ENCODE measurements at places on chromosomes 6 and 20.

GRCh38 chr20:41983159-41983558 is 365.0 kb upstream of the CHD6 start:
- DNase-seq, result no peak

DNA sequence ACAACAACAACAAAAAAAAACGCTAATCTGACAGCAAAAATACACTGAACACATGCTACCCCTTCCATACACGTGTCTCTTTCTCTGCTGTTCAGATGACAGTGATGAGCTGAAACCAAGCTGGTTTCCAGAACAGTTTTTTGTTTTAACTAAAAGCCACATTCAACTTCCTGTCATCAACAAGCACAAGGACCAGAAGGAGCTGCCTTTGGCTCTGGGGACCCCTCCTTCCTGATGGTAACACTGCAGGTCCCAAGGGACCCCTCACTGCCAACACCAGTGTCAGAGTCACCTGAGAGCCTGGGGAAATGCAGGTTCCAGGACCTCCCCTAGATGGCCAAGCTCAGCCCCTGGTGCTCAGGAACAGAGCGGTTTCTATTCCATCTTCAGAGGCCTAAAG is 6.0 kb downstream of the CST7 start:
- DNase-seq, result no peak

GRCh38 chr20:62878244-62879038 is 16.8 kb upstream of the TCFL5 start:
- no peak for DNase-seq

DNA sequence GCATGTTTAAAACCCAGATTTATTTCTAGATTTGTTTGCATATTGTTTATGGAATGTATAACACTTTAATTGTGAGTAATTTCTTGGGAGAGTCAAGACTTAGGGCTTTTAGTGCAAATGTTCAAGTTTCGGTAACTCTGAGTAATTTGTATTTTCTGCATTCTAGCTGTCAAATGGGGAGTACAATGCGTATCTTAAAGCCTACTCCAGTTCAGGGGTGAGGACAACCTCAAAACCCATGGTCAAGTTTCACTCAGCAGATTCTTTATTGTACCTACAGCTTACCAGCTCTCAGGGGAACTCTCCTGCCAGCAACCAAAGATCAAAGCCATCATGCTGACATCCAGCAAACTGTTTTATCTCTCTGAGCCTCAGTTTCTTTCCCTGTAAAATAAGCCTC is 458.6 kb upstream of the JARID2 start:
- DNase-seq, result no peak

GRCh38 chr6:37491171-37491829 is 8.4 kb downstream of the CCDC167 start:
- DNase-seq, result no peak

DNA sequence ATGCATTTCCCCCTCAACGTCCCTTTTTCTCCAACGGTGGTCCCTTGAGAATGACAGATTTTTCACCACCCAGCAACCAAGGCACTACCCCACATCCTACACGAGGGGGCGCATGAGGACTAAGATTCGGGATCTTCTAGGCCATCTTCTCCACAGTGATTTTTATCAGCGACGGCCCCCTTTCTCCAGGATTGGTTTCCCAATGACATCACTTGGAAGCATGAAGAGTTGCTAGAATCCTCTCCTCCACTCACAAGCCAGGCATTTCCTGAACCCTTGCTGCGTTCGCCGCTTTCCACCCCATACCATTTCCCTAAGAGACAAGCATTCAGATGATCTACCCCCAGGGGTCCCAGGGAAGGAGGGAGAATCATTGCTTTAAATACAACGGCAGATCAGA is 252.0 kb downstream of the HIVEP2 start:
- DNase-seq, result peak; percentile 64

DNA sequence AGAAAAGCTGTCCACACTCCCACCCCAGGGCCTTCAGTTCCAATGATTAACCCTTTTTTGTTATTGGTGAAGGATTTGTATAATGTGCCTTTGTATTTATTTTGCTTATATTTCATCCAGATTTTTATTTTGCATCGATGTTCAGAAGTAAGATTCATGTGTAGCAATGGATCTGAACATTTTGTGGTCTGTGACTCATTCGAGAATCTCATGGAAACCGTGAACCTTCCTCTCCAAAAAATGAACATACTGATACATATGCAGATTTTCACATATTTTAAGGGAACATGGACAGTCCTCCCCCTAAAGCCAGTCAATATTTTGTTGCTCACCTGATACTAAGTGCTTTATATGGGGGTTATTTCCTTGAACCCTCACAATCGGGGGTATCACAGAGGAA is 421.8 kb upstream of the SOX4 start:
- no peak for DNase-seq

DNA sequence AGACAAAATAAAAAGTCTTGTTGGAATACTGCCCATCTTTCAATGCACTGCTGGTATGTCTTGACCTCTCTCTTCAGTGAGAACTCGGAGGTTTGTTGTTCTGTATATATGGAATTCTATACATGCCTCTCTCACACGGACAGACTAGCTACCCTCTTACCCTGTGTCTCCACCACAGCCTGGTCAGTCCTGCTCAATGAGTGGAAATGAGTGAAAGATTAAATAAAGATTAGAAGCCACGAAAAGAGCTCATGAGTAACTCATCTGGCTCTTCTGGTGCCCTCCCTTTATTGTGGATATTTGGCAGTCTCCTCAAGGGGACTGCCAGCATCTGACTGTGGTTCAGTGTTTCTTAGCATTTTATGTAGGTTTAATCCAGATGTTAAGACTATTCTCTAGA is 262.8 kb upstream of the MAP3K7 start:
- DNase-seq, result no peak

DNA sequence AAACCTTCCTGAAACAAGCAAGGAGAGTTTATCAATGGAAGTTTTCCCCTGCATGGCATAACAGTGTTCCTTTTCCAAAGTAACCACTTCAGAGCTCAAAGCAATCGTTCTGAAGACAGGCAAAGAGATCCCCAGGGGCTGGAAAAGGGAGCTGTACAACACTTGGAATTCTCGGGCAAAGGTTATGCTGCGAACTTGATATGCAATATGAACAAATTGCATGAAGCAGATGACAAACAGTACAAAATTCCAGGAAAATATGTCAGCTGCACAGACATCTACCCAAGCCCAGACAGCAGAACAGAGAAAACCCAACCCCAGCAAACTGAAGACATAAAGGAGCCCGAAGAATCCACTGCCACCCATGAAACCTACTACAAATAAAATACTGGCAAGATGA is 18.4 kb downstream of the POPDC3 start:
- no peak for DNase-seq

DNA sequence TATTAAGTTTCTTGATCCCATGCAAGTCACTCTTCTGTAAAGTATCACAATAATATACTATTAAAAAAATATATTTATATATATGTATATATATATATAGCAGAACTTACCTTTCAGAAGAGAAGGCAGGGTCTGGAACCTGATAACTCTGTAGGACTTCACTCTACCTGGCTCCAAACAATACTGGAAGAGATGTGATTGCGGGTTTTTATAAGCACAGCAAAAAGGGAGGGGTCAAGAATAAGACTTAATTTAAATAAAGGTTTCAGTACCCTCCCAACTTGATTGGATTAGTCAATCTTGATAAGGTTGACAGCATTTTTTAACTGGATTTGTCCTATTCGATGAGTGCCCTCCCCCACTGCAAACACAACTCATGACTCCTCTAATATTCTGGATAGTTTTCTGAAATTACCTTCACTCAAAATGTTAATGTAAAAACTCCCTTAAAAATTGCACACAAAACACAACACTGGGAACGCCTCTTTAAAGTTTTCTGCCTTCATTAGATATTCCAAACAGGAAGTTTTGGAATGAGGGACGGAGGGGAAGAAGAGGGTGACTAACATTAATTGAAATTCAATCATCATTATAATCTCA is 4.0 kb upstream of the ZNF217 start:
- DNase-seq, result no peak

DNA sequence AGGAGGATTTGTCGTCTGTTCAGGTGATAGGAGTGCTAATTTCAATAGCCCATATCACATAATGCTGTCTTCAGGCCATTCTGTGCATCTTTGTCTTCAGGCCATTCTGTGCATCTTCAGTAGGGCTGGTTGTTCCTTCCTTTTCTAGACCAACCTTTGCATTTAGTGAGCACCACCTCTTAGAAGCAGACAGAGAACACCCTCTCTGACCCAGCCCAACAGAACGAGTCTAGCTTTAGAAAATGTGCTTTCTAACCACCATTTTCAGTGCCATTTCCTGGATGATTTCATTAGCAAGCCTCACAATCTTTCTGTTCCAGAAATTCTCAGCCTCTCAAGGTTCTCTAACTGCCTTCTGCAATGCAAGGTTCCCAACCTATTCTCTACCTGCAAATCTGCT is 215.3 kb upstream of the KCNQ5 start:
- DNase-seq, result no peak

- DNase-seq, result no peak
These were observed 855.8 kb upstream of the CITED2 start for GRCh38 chr6:140230282-140230681.

DNA sequence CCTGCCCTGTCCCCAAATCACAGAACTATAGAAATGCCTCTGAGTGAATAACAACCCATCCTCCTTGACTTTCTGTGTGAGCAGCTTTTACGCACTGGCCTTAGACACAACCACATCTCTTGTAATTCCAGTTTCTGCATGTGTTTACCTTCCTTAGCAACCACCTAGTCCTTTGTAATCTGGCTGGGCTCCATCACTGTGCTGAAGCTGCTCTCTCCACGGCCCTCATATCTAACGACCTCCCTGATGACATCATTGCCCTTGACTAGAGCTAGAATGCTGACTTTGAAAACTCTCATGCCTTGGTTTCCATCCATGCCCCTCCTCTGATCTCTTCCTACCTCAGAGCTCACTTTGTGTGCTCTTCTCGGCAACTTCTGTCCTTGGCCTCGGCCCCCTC is 30.5 kb upstream of the GLP1R start:
- DNase-seq, result no peak

DNA sequence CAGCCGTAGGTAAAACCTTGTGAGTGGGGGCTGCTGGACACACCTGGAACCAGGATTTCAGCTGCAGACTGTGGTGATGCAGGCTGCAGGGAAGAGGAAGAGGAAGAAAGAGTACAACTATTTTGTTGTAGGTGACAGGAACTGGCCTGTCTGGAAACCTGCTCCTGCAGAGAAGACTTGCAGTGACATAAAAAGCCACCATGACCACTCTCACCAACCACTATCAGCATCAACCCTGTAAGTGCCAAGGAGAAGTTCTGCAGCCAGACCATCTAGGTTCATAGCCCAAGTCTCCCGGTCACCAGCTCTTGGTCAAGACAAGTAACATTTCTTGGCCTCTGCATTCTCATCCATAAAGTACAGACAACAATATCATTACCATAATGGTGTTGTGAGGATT is 91.2 kb downstream of the PREX1 start:
- no peak for DNase-seq

- no peak for DNase-seq
These were observed 90.9 kb upstream of the HDDC2 start for GRCh38 chr6:125392682-125393081.

GRCh38 chr6:142721215-142721920 is 223.6 kb downstream of the HIVEP2 start:
- DNase-seq, result no peak

- DNase-seq, result no peak
These were observed 38.0 kb upstream of the HSF2 start for GRCh38 chr6:122361314-122361979.

GRCh38 chr6:113377362-113377942 is 479.7 kb upstream of the MARCKS start:
- no peak for DNase-seq

GRCh38 chr6:161493576-161494118 is 219.8 kb upstream of the AGPAT4 start:
- DNase-seq, result no peak

GRCh38 chr6:159169557-159170332 is 545 bp downstream of the FNDC1 start:
- DNase-seq, result no peak

DNA sequence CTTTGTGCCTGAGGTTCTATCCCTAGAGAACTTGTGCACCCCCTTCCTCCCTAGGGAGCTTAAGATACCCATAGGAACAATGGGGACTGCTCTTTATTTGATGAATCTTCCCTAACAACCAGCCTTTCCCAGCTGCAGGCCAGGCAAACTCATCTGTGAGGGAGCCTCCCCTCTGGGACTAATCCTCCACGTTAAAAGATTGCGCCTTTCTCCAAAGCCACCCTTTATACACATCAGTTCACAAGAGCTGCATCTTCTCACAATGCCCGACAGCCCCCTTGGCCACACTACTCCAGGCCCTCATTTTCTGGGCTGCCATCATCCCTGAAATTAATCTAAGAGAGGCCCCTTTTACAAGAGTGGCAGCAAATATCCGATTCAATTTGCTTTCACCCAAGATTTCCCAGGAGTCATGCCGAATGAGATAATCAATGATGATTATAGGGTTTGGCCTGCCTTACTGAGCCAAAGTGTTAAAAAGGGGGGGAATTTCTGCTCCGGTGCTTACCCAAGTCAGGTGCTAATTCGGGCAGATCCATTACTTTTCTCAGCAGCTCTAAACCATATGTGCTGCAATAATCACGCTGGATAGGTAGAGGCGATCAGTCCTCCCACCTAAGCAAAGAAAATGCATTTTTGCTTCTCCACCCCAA is 336.5 kb downstream of the KIF16B start:
- DNase-seq, result no peak

- DNase-seq, result no peak
These were observed 163.2 kb downstream of the SYCP2 start for GRCh38 chr20:59770270-59770669.

DNA sequence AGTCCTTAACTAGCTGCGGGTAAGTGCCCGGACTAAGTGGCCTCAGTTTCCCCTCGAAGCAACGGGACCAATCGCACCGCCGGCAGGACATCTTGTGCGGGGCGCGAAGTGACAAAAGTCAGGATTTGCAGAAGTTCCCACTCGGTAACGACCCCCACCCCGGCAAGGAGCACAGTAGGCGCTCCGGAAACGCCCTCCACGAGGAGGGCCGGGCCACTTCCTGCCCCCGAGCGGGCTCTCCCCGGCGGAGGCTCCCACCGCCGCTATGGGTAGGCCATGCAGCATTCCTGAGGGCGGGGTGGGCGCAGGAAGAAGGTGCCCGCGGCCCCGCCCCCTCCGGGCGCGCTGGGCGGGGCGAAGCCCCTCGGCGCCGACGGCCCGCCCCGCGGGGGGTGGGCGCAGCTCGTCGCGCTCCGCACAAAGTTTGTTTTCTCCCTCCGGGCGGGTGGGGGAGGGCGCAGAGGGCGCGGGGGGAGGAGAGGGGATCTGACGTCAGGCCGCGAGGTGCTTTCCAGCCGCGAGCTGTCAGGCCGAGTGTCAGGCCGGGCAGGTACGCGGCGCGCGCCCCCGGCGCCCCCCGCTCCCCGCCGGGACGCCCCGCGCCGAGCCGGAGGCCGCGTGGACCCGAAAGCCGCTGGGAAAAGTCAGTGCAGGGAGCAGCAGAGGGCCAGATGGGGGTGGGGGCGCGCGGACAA is at the start of gene TGIF2:
TSS of gene TGIF2 (plus strand) at position 495 of the 695 bp plus-strand sequence. CDS start 5,178 bp downstream, outside the sequence.
- peak; percentile 33 for DNase-seq
